ENCODE measurements at places on chromosomes 5 and 9. TPM values are rescaled to one million over a fixed set of nuclear protein-coding genes. Genes with fewer than 3 reads are reported as not detected.

Gene WNK2
- total RNA-seq, result 30.7 TPM

Gene GHR
- 6.0 TPM for total RNA-seq

Gene NR2F1
- 115 TPM for total RNA-seq

Gene ACOT12
- 5.1 TPM for total RNA-seq

Gene MYMK
- total RNA-seq, result not detected

Gene RAPGEF6
- total RNA-seq, result 101 TPM

Gene IL5
- not detected for total RNA-seq

Gene FOXD4L5
- total RNA-seq, result 0.46 TPM

Gene MARVELD2
- total RNA-seq, result 3.0 TPM

Gene DMRTA1
- 0.92 TPM for total RNA-seq

Gene ARSI
- 0.46 TPM for total RNA-seq

Gene SLC6A3
- 12.5 TPM for total RNA-seq

Gene CANX
- 474 TPM for total RNA-seq

Gene AQP7
- not detected for total RNA-seq

Gene PCDHB13
- total RNA-seq, result 10.8 TPM

Gene TYRP1
- 1.6 TPM for total RNA-seq

Gene FGD3
- total RNA-seq, result 16.6 TPM

Gene CNTLN
- total RNA-seq, result 25.1 TPM

Gene AGPAT2
- 3.5 TPM for total RNA-seq

Gene SET
- total RNA-seq, result 418 TPM

Gene ARHGEF28
- total RNA-seq, result 15.0 TPM

Gene ZFP2
- total RNA-seq, result 7.6 TPM

Gene NIPAL4
- 0.23 TPM for total RNA-seq

Gene MAN1B1
- 44.8 TPM for total RNA-seq

Gene PCDHB11
- total RNA-seq, result 14.8 TPM

Gene GFRA3
- not detected for total RNA-seq

Gene SHLD3
- total RNA-seq, result 10.8 TPM

Gene ADAMTS12
- total RNA-seq, result 5.8 TPM

Gene OR1J2
- not detected for total RNA-seq

Gene PGM5
- total RNA-seq, result 3.2 TPM

Gene TAF1L
- total RNA-seq, result under 0.01 TPM

Gene SH3RF2
- 1.2 TPM for total RNA-seq

Gene ADAMTS19
- total RNA-seq, result 15.2 TPM

Gene TTC16
- 0.23 TPM for total RNA-seq
